ENCODE measurements at places on chromosomes 6 and 20.
A peak's percentile ranks its signal among the peaks of the same experiment; 100 is the strongest.

- DNase-seq: no peak
These were observed 135.5 kb downstream of the MYLK4 start for GRCh38 chr6:2615251-2615650.

GRCh38 chr6:3919849-3920248 is 70.7 kb downstream of the FAM50B start:
- DNase-seq: no peak

GRCh38 chr6:19231878-19232561 is 605.1 kb upstream of the ID4 start:
- no peak for DNase-seq

DNA sequence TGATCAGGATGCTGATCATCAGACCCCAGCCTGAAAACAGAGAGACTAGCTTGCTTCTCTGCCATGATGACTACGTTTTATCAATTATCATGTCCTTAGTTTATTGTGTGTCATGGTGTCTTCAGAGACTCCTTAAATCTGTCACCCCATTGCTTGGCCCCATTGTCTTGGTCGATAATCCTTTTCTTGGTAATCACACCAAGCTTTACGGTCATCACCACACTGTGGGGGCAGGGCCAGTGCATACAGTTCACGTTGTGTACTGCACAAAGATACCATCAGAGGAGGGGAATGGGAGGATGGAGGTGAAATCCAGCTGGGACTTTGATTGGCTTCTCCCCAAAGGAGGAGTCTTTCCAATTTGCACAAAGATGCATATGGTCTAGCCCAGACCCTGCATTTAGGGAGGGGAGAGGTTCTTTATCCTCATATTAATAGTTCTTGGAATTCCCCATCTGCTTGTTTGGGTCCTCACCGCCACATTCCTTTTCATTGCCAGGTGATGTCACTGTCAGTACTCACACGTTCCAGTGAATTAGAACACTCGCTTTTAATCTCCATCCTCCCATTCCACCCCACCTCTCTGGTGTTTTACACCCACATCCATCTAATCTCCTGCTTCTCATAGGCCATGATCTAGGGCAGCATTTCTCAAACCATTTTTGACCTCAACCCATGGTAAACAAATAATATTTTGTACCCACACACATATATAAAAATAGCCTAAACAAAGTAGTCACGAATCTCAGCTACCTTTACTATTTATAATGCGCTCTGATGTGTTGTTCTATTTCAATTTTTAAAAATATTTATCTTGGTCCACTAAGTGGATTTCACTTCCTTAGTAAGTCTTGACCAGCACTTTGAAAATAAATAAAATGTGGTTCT is 5.7 kb downstream of the ETV7 start:
- DNase-seq: no peak

GRCh38 chr6:408599-409102 is 17.1 kb downstream of the IRF4 start:
- DNase-seq: no peak

DNA sequence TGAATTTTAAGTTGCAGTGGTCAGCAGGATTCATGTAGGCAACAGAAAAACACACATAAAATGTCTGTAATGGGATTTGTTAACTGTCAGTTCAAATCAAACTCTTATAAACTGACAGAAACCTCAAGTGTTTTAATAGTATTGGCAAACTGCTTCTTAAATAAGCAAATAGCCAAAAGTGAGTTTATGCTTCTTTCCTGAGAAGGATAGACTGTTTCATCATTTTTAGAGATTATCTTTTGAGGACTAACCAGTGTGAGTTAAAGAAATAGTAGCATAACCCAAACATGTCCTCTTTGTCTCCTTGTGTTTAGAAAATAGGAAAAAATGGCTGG is 68.0 kb downstream of the AIG1 start:
- no peak for DNase-seq

GRCh38 chr20:38520261-38520660 is 47.6 kb downstream of the RALGAPB start:
- DNase-seq: no peak

DNA sequence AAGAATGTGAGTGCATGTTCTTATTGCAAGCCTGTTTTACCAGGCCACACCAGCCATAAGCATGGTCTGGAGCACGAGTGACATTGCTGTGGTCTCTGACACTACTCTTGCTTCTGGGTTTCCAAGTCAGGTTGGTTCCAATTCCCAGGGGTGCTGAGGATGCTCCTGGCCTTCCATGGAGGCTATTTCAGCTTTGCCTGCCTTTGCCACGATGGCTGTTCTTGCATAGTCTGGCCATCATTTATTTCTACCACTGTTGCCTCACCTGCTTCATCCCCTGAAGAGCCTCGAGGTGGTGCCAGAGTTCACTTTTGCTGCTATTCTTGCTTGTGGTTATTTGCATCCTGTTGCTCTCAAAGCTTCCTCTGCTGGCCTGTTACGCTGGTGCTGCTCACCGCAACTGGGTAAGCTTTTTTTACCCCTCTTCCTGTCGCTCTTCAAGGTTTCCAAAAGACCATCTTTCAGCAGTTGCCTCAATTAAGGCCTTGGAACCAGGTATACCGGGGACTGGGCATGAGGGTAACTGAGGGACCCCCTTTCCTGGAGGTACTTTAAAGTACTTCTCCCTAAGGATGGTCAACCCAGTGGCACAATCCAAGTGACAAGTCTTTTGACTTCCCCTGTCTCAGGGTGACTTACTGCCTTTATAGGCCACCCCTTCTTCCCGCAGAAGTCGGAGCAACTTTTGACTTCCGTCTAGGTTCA is 64.5 kb downstream of the AKAP7 start:
- peak; percentile 69 for DNase-seq

GRCh38 chr6:3318821-3319540 is 60.2 kb downstream of the PSMG4 start:
- DNase-seq: no peak

DNA sequence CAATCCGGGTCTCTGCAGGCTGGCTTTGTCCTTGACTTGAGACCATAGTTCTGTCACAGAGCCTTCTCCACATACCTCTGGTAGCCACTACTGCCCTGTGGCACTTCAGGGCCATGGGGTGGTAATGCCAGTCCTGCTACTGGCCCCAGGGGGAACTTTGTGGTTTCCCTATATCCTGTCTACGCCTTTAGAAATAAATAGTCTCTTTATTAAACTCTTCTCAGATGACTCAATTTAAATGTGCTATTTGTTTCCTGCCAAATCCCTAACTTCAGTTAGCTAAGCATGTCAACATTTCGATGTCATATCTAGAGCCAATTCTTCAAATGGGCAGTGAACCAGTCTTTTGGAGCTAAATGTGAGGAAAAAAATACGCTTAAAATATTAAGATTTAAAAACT is 60.1 kb downstream of the SEL1L2 start:
- DNase-seq: no peak

- DNase-seq: no peak
These were observed 37.8 kb upstream of the RNF144B start for GRCh38 chr6:18349386-18349785.

DNA sequence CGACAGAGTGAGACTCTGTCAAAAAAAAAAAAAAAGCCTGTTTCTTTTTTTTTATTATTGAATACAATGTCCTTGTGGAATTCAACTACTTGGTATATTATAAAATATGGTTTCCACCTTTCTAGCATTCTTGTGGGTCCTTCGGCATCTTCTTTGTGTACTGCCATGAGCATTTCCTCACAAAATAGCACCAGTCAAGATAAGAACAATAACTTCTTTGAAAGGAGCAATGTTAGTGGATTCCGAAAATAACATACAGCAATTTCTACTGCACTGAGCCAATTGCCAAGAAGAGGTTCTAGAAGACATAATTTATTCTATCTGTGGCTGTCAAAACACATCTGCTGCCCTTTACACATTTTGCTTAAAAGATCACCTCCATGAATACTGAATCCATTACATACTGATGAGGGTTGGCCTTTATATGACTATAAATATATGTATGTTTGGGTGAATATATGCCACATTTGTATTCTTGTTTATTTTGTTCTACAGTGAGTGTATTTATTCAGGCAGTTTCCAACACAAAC is 19.1 kb upstream of the SPTLC3 start:
- DNase-seq: no peak

DNA sequence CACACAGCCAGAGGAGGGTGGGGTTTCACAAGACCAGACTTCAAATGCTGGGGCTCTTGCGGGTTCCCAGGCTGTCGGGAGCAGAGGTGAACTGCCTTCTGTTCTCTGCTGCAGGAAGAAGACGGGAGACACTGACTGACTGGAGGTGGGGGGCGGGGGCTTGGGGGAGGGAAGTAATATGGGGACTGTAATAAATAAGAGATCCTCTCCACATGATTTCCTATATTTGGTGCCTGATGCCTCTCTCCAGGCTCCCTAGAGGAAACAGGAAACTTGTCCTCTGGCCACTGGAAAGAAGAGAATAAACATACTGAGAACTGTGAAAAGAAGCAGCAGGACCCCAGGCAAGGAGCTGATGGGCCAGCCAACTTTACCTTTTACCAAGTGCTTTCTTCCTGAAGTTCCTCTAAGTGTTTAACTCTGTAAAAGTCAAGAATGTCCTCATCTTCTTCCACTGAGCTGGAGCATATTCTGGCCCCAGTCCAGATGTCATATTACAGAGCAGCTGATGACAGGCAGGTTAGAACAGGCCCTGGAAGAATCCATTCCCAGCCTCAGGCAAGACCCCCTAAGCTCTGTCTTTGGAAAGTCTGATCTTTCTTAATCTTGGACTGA is 33.2 kb upstream of the ADGRF5 start:
- DNase-seq: no peak

DNA sequence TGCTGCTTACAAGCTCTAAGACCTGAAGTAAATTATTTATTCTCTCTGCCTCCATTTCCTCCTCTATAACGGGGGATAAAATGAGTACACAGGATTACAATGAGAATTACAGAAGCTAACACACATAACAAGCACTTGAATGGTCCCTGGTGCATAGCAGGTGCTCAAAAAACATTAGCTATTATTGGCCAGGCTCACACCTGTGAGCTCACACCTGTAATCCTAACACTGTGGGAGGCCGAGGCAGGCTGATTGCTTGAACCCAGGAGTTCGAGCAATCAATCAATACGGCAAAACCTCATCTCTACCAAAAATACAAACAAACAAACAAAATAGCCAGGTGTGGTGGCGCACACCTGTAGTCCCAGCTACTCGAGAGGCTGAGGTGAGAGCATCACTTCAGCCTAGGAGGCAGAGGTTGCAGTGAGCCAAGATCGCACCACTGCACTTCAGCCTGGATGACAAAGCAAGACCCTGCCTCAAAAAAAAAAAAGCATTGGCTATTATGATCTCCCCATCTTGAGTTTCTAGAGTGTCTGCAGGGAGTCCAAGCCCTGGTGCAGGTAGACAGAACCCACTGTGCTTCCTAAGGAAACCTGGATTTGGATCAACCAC is 68.1 kb downstream of the PREX1 start:
- no peak for DNase-seq

GRCh38 chr6:166253778-166254204 is 54.4 kb downstream of the PRR18 start:
- DNase-seq: no peak

- DNase-seq: no peak
These were observed 83.7 kb downstream of the CHMP4B start for GRCh38 chr20:33894798-33895197.

- DNase-seq: no peak
These were observed 139.3 kb upstream of the PMEPA1 start for GRCh38 chr20:57849121-57849520.

DNA sequence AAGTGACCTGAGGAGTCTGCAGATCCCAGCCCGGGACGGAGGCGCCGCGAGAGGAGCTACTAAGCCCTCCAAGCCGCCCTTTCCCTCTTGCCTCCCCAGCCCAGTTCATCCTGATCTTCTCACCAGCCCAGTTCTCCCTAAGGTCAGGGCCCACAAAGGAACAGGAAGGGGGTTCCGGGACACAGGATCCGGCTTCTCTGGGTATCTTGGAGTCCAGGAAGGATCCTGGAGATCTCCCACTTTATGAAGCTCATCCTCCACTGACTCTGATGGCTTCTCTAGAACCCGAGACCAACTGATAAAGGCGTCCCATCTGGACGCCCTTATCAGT is 36.9 kb upstream of the HLA-C start:
- no peak for DNase-seq

- no peak for DNase-seq
These were observed 186.7 kb downstream of the BTBD9 start for GRCh38 chr6:38452816-38453660.

GRCh38 chr20:20331156-20331555 is 36.7 kb upstream of the INSM1 start:
- DNase-seq: no peak

GRCh38 chr6:90241229-90241880 is 55.3 kb downstream of the BACH2 start:
- no peak for DNase-seq
